Lower leg skin (tissue), 4 donors: ENCODE measurements at places on chromosomes 16 and 17. TPM values are rescaled to one million over a fixed set of nuclear protein-coding genes. Genes with fewer than 3 reads are reported as not detected.

The CES1 gene
- total RNA-seq: 0.76 TPM

The KRT26 gene
- not detected for total RNA-seq

The PIRT gene
- 0.06 TPM for total RNA-seq

The SLC2A4 gene
- 6.1 TPM for total RNA-seq

The KIF19 gene
- 0.65 TPM for total RNA-seq

The ABI3 gene
- total RNA-seq: 5.4 TPM

The CCDC40 gene
- total RNA-seq: 5.8 TPM

The METRN gene
- total RNA-seq: 24.2 TPM

The HS3ST3B1 gene
- 30.1 TPM for total RNA-seq

The EXOC3L1 gene
- total RNA-seq: 3.8 TPM

The FAHD1 gene
- total RNA-seq: 46.2 TPM

The FBXL19 gene
- 17.7 TPM for total RNA-seq

The UTS2R gene
- total RNA-seq: not detected

The IGSF6 gene
- 0.30 TPM for total RNA-seq

The ENPP7 gene
- total RNA-seq: not detected

The CNEP1R1 gene
- 16.3 TPM for total RNA-seq

The CEMP1 gene
- total RNA-seq: 5.9 TPM

The PLLP gene
- total RNA-seq: 58.4 TPM

The MFAP4 gene
- 65.7 TPM for total RNA-seq

The CACNA1H gene
- 32.9 TPM for total RNA-seq

The KRTAP1-4 gene
- 4.2 TPM for total RNA-seq

The TNFRSF13B gene
- total RNA-seq: not detected

The SPATA22 gene
- total RNA-seq: not detected

The SLC35G6 gene
- total RNA-seq: not detected

The GDPD3 gene
- total RNA-seq: 7.4 TPM

The ST6GALNAC1 gene
- total RNA-seq: 5.6 TPM

The GNG13 gene
- not detected for total RNA-seq

The TMIGD1 gene
- total RNA-seq: not detected

The ZACN gene
- total RNA-seq: not detected

The MT4 gene
- total RNA-seq: not detected

The SLC16A6 gene
- 5.8 TPM for total RNA-seq

The PRR35 gene
- total RNA-seq: not detected

The NOXO1 gene
- not detected for total RNA-seq

The FAM20A gene
- 2.6 TPM for total RNA-seq

The SLC5A10 gene
- 1.1 TPM for total RNA-seq

The HIGD1B gene
- not detected for total RNA-seq

The RBFOX1 gene
- total RNA-seq: 0.29 TPM

The SOCS1 gene
- 9.1 TPM for total RNA-seq

The IGFBP4 gene
- 35.8 TPM for total RNA-seq

The CALB2 gene
- 4.1 TPM for total RNA-seq

The ORC6 gene
- total RNA-seq: 0.49 TPM
